Effector memory CD4-positive, alpha-beta T cell (primary cell): ENCODE measurements at places on chromosomes 1 and 21.

GRCh38 chr1:227093309-227093708, 153.2 kb downstream of the COQ8A start:
- no peak for DNase-seq

DNA sequence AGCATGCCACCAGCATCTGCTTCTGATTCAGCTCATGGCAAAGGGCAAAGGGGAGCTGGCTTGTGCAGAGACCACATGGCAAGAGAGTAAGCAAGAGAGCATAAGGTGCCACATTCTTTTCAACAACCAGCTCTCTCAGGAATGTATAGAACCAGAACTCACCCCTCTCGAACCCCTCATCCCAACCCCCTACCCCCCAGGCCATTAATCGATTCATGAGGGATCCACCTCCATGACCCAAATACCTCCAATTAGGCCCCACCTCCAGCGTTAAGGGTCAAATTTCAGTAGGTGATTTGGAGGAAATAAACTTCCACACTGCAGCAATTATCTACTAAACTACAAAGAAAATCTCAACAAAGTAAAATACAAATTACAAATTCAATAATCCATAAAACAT, 32.2 kb upstream of the LRRC7 start:
- no peak for DNase-seq

DNA sequence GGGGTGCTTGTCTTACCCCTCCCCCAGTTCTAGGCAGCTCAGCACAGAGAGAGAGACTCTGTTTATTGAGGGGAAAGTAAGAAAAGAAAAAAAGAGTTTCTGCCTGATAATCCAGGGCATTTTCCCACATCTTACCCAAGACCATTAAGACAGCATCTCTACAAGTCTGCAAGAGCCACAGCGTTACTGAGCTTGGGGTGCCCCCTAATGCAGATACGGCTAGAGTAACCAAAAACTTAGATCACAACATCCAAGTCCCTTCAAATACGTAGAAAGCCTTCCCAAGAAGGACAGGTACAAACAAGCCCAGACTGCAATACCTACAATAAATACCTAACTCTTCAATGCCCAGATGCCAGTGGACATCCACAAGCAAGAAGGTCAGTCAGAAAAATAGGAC, 6.2 kb upstream of the TEX50 start:
- DNase-seq = no peak

- DNase-seq = no peak
Observed at GRCh38 chr1:164618202-164618564, 59.2 kb downstream of the PBX1 start.

- DNase-seq = no peak
Observed at GRCh38 chr1:207401578-207401977, 52.5 kb upstream of the CR2 start.

DNA sequence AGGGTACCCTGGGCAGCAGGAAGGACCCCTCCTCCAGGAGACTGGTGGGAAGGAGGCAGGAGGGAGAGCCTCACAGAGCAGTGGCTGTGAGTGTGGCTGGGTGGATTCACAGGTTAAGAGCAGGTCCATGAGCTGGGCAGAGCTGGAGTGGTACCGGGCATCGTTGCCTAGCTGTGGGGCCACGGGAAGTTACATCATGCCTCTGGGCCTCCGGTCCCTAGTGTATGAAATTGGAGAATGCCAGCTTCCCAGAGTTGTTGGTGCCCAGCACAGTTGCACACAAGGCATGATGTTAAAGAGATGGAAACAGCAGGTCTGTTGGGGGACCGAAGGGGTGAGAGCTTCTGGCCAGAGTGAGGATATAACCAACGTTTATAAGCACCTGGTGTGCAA, 18.5 kb downstream of the FOXO6 start:
- no peak for DNase-seq

- DNase-seq = no peak
Observed at GRCh38 chr21:15192243-15192642, 127.4 kb upstream of the NRIP1 start.

- no peak for DNase-seq
Observed at GRCh38 chr1:244204004-244204403, 152.9 kb downstream of the ZBTB18 start.

DNA sequence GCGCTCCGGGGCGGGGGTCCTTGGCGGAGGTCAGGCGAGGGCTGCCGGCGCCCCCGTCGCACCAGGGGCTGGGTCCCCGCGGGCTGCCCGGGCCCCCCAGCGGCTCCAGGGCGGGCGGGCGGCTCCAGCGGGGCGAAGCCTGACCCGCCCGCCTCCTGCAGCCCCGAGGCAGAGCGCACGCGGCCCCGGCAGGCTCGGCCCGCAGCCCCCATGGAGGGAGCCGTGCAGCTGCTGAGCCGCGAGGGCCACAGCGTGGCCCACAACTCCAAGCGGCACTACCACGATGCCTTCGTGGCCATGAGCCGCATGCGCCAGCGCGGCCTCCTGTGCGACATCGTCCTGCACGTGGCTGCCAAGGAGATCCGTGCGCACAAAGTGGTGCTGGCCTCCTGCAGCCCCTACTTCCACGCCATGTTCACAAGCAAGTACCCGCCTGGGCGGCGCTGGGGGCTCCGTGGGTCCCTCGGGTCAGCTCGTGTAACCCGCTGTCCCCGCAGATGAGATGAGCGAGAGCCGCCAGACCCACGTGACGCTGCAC, 817 bp downstream of the KLHL17 start:
- DNase-seq = no peak

GRCh38 chr1:52002038-52002917, 11.8 kb upstream of the RAB3B start:
- no peak for DNase-seq

- DNase-seq = no peak
Observed at GRCh38 chr1:98157524-98158313, 236.9 kb upstream of the DPYD start.

DNA sequence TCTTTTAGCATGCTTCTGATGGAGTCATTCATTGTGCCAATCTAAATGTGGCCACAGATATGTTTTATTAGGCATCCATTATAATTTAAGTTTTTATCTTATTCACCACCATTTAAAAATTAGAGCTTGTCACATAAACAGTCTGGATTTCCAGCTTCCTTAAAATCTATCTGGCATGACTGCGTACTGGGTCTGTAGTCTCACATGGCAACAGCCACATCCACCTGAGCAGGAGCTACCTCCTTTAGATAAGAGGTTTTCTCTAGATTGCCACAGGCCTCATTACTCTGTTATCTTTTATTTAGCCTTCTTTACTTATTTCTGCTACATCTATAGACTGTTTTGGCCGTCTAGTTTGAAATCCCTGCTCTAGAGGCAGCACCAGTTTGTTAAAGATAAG, 29.1 kb downstream of the B3GALT2 start:
- DNase-seq = no peak

DNA sequence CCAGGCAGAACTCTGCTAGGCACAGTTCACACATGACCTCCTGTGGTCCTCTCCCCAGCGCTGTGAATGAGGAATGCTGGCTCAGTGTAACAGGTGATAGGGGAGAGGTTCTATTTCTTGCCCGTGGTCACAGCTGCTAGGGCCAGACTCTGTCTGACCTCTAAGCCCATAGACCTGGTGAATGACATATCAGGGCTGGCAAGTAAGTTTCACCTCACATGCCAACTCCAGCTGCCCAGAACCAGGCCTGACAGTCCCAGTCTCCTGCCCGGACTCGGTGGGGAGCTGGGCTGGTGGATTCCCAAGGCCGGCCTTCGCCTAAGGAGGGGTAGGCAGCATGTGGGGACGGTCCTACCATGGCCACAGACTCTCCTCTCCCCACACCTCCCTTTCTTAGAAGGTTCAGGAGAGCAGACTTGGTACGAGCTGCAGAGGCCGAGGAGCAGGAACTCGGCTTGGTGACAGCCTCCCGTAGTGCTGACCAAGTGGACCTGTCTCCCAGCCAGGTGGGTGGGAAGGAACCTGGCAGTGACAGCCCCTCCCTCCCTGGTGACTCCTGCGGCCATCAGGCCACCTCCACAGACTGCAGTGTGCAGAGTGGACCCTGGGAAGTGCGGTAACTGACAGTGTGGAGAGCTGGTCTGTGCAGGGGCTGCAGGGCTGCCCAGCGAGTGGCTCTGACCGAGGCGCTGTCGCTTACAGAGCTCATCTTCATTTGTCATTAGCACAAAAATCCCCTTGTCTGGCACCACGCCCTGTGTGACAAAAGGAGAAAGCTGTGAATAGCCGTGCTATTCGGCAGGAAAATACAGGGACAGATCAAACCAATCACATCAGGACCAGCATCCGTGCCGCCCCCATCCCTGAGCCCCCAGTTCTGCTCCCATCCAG, 74.6 kb downstream of the SCCPDH start:
- DNase-seq = no peak

DNA sequence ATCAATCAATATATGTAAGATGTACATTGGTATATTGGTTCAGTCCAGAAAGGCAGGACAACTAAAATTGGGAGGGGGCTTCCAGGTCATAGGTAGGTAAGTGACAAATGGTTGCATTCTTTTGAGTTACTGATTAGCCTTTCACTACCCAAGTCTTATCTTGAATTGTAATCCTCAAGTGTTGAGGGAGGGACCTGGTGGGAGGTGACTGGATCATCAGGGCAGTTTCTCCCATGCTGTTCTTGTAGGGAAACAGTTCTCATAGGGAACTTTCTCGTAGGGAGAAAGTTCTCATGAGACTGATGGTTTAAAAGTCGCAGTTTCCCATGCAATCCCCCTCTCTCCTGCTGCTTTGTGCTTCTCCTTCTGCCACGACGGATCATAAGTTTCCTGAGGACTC, 809.2 kb downstream of the KCNT2 start:
- no peak for DNase-seq

DNA sequence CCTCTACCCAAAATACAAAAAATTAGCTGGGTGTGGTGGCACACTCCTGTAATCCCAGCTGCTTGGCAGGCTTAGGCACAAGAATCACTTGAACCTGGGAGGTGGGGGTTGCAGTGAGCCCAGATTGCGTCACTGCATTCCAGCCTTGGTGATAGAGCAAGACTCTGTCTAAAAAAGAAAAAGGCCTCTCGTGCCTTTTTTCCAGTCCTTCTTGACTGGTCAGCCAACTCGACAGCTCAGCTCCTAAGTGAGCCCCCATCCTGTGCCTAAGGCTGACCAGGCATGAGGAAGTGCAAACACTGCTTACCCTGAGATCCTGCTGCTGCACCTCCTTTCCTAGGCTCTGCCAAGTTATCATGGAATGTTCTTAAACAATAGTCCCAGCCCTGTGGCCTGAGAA, 10.1 kb upstream of the PROK1 start:
- DNase-seq = no peak

GRCh38 chr1:209527993-209528717, 55.4 kb upstream of the CAMK1G start:
- no peak for DNase-seq

GRCh38 chr21:31546443-31547170, 112.9 kb upstream of the SOD1 start:
- DNase-seq = no peak

- no peak for DNase-seq
Observed at GRCh38 chr1:74463333-74463988, 49.0 kb downstream of the LRRC53 start.

DNA sequence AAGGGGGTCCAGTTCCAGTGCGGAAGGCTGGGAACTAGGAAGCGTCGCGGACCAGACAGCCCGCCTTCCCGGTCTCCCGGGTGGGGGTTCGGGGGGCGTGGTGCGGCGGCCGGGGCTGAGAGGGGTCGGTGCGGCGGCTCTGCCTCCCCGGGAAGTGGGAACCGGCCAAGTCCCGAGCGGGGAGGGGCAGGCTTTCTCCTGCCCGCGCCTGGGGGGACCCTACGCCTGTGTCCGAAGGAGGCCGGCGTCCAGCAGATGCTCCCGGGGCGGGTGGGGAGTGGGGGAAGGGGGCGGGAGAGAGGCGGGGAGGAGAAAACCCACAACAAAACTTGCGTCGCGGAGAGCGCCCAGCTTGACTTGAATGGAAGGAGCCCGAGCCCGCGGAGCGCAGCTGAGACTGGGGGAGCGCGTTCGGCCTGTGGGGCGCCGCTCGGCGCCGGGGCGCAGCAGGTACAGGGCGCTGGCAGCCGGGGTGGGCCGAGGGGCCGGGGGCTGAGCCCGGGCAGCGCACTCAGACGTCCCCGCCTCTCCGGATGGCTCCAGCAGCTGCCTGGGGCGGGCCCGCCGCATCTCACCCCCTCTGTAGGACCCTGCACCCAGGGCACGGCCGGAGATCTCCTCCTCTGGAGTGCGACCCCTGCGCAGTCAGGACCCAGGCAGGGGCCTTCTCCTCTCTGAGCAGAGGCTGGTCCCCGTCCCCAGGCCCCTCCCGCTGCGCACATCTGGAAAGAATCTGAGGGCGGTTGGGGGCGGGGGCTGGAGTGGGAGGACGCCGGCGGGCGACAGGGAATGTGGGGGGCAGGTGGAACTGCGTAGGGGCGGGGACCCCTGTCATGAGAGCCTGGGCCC, at the start of gene PODN:
Gene PODN (plus strand): TSS at position 355 of the 849 bp plus-strand sequence. CDS start 7,643 bp downstream, outside the sequence.
- DNase-seq = no peak

GRCh38 chr1:178126261-178126660, 32.4 kb downstream of the RASAL2 start:
- no peak for DNase-seq

DNA sequence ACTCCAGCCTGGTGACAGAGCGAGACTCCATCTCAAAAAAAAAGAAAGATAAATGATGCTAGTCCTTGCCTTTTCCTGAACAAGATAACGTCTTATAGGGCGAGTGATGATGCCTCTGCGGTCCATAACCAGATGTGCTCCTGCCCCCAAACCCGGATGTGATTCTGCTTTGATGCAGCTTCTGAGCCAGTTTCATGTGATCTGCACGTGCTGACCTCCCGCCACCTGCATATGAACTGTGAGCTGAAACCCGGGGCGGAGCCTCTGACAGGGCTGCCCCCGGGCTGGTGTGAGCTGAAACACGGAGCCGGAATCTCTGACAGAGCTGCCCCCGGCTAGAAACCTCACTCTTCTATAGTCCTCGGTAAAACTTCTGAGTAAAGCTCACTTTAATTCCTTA, 1.3 kb downstream of the KRTAP12-4 start:
- DNase-seq = no peak

- no peak for DNase-seq
Observed at GRCh38 chr1:65688215-65688566, 104.5 kb upstream of the PDE4B start.

- DNase-seq = no peak
Observed at GRCh38 chr1:33586795-33587194, 114.3 kb downstream of the ZSCAN20 start.

- DNase-seq = no peak
Observed at GRCh38 chr1:7401814-7402547, 369.1 kb upstream of the VAMP3 start.

- no peak for DNase-seq
Observed at GRCh38 chr1:101216623-101217022, 20.2 kb upstream of the S1PR1 start.

DNA sequence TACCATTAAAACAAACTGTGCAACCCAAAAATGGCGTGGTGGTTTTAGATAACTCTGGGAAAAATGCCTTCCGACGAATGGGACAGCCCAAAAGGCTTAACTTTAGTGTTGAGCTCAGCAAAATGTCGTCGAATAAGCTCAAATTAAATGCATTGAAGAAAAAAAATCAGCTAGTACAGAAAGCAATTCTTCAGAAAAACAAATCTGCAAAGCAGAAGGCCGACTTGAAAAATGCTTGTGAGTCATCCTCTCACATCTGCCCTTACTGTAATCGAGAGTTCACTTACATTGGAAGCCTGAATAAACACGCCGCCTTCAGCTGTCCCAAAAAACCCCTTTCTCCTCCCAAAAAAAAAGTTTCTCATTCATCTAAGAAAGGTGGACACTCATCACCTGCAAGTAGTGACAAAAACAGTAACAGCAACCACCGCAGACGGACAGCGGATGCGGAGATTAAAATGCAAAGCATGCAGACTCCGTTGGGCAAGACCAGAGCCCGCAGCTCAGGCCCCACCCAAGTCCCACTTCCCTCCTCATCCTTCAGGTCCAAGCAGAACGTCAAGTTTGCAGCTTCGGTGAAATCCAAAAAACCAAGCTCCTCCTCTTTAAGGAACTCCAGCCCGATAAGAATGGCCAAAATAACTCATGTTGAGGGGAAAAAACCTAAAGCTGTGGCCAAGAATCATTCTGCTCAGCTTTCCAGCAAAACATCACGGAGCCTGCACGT, 82.1 kb downstream of the PRDM2 start:
- no peak for DNase-seq
